MG63 (cell line): ENCODE measurements at places on chromosomes 1 and 21. TPM values are rescaled to one million over a fixed set of nuclear protein-coding genes. Genes with fewer than 3 reads are reported as not detected.

GRCh38 chr1:46278807-46279206 is 24.6 kb downstream of the LRRC41 start:
- peak; percentile 76 for DNase-seq

Gene TAL1
- total RNA-seq, result not detected in 2 replicates

GRCh38 chr1:69404486-69404885 is 163.2 kb upstream of the LRRC7 start:
- DNase-seq, result no peak

GRCh38 chr1:42316292-42316691 is 18.7 kb downstream of the FOXJ3 start:
- no peak for DNase-seq

DNA sequence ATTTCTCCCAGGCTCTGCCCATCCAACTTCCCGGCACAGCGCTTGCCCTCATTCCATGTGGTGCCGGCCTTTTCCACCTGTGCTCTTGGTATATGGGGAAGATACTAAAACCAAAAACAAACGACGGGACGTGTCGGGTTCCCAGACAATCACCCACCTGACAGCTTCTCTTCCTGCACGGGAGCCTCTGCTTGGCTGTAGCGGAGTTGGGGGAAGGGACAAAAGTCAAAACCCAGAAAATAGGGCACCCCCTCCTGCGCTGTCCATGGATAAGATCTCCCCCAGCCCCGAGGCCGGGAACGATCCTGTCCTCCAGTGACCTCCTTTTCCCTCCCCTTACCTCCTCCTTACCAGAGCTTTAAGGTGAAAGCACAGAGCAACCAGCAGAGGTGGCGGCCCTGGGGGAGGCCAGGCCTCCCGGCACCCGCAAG is 640 bp downstream of the JTB start:
- no peak for DNase-seq

DNA sequence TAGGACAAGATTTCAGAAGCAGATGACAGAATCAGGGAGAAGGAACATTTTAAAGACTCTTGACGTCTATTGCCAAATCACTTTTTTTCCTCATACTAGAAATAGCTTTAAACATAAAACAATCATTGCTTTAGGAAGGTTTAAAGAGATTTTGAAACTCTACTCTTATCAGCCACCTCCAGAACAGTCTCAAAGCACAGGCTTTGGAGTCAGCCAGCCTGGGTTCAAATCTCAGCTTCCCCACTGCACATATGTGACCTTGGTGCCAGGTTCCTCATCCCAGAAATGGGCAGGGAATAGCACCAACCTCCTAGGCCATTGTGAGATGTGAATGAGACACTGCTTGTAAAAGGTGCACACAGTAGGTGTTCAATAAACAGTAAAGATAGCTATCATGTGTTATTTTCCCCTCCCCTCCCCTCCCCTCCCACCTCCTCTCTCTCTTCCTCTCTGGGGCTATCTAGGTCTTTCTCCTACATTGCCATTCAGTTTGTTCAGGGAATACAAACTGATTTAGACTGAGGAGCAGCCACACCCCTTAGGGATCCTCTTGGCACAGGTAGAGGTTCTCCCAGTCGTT is 20.6 kb downstream of the SPOCD1 start:
- no peak for DNase-seq

GRCh38 chr1:112762541-112763500 is 47.7 kb upstream of the PPM1J start:
- DNase-seq, result peak; percentile 53

Gene KCND3
- total RNA-seq, result 0.07 and 0.10 TPM in 2 replicates

- DNase-seq, result no peak
These were observed 95.9 kb upstream of the ETS2 start for GRCh38 chr21:38709876-38710275.

GRCh38 chr1:70509996-70510876 is 99.2 kb downstream of the CTH start:
- DNase-seq, result no peak

GRCh38 chr1:113871597-113872113 is at the start of gene PTPN22:
PTPN22 (minus strand) TSS chr1:113871712.
- DNase-seq, result no peak

- no peak for DNase-seq
These were observed 3.4 kb upstream of the KCNN3 start for GRCh38 chr1:154873321-154873950.

Gene FMO2
- total RNA-seq, result not detected in 2 replicates

DNA sequence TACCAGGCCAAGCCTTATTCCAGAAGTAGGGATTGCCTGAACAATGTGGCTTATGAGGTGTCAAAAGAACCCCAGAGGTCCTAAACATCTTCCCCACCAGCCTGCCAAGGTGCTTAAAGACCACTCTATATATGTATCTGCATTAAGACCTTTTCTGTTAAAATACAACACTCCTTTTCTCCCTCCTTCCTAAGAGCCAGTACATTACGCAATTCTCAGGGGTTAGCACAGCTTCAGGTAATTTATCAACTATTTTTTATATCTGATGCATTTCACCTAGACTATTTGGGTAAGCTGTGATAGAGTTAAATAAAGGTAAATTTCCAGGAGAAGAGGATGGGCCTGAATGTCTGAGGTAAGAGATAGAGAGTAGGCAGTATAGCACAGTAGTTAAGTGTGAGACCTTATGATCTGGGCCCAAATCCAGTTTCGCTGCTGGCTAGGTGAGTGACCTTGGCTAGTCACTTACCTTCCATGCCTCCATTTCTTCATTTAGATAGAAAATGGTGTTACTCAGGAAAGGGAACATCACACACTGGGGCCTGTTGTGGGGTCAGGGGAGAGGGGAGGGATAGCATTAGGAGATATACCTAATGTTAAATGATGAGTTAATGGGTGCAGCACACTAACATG is 5.1 kb upstream of the CCN1 start:
- no peak for DNase-seq

DNA sequence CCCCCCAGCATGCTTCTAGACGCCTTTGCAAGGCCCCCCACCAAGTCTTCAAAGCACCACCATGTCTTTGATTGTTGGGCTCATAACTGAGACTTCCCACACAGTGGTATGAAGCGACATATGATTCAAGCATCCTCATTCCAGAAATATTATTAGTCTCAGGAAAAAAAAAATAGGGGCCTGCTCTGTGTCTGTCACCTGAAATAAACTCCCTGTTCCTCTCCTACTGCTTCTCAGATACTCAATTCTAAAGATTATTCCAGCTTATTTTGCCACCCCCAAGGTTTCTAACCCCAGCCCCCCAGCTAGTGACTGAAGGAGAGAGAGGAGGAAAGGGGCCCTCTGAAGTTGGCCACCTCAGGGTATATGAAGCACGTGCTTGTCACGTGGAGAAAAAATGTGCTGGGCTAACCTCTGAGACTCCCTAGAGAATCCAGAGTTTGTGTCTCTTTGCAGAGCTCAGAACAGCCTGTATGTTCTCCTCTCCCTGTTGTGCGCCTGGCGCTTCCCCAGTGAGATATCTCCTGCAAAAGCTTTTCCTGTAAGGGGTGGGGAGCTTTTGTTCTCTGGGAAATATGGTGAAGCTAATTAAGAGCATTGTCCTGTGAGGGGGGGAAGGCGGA is 35.9 kb upstream of the RASAL2 start:
- DNase-seq, result no peak

Gene GLIS1
- total RNA-seq, result 1.4 TPM in 1 of 2 replicates, not detected in the other

DNA sequence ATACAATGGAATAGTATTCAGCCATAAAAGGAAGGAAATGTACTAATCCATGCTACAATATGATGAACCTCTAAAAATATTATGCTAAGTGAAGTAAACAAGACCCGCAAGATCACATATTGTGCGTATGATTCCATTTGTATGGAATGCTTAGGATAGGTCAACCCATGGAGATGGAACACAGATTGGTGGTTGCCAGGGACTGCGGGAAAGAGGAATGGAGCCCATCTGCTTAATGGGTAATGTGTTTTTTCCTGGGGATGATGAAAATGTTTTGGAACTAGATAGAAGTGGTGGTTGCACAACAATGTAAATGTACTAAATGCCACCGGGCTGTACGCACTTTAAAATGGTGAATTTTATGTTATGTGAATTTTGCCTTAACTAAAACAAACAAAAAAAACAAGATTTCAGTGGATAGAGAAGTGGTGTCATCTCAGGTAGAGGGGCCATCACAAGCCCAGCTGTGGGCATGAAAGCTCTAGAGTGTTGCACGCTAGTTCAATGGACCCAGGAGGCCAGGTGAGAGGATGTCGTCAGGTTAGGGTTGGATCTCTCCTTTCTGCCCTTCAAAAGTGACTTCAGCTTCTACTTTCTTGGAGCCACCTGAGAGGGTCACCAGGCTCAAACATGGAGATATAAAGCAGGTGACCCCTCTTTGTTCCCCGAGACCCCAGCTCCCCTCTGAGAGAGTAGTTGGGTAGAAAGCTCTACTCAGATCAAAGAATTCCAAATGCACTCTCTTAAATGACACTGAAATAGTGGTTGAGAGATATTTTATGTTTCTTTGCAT is 2.5 kb downstream of the C1orf115 start:
- no peak for DNase-seq

GRCh38 chr21:30186242-30186641 is 19.6 kb upstream of the CLDN17 start:
- no peak for DNase-seq

DNA sequence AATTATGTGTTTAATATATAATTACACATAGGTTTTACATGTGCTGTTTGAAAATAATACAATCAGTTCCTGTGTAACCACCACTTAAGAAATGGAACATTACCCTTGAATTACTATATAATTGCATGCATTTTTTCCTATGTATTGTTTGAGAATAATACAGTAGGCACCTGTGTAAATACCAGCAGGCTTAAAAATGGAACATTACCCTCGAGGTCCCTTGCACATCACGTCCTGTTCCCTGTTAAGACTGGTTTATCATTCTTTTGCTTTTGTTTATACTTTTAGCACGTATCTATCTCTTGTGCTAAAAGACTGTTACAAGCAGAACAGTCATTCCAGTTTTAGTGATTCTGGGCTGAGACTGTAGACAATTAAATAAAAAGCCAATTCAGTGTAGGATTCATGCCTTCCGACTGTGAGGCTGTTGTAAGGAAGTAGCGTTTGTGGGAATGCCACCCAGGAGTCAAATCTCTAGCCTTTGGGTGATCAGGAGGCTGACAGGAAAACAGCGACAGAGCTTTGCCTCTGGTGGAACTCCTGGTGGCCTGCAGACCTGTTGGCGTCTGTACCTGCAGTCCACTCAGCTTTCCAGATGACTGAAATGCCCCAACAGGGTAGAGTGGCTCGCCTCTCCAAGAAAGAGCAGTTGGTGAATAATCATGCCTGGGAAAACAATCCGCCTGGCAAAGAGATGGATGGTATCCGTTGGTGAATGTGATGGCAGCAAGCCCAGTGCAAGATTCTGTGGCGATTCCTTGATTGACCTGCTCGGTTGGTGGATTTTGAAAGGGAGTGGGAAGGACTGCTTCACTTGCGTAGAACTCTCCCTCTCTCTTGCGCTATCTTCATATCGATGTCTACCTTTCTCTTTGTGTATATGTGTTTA is 58.0 kb downstream of the DISC1 start:
- peak; percentile 30 for DNase-seq

Gene PARS2
- 5.5 and 7.5 TPM in 2 replicates for total RNA-seq

- DNase-seq, result peak; percentile 34
These were observed 43.9 kb downstream of the ZNF684 start for GRCh38 chr1:40575336-40575735.

DNA sequence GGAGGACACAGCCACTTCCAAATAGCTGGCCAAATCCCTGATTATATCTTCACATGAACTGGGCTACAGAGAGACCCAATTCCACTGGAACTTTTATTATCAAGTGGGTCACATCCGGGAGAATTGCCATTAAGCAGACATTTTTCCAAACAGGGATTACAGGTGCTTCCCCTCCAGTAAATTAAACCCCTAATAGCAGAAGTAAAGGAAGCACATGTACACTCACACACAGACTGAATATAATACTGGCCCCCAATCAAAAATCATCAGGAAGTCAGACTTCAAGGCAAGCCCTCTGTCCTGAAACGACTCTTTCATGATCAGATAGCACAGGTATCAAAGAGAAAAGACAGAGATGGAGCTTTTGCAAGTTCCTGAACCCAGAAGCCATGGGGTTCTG is 118.6 kb upstream of the PPP2R5A start:
- no peak for DNase-seq

DNA sequence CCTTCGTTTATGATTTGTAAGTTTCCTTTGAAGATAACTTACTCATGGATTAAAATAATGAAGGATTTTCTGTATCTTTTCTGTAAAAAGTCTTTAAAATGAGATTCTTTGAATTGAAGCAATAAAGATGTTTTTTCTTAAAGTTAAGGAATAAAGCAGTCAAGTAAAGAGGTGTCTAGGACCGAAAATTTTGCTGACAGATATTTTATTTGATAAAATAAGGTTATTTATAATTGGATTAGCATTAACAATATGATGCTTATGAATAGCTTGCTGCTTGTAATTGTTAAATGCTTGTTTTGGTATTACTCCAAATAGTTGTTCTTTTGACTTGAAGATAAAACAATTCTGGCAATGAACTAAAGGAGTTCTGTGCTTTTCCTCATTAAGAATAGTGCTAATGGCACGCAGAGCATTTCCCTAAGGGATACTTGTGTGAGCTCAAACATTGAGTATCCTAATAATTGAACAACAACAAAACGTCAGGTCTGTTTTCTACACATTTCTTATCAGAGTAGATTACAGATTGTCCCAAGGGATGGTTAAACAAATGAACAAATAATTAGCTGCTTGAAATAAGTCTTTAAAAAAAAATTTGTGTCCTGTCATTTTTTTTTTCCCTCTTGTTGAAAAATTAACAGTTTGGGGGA is 16.6 kb downstream of the TSNAX start:
- no peak for DNase-seq

GRCh38 chr1:20443703-20444586 is 42.1 kb downstream of the CAMK2N1 start:
- no peak for DNase-seq

Gene FCRL2
- not detected in 2 replicates for total RNA-seq

GRCh38 chr1:154742606-154743005 is 127.5 kb downstream of the KCNN3 start:
- DNase-seq, result no peak

Gene TATDN3
- 15.6 and 19.5 TPM in 2 replicates for total RNA-seq

DNA sequence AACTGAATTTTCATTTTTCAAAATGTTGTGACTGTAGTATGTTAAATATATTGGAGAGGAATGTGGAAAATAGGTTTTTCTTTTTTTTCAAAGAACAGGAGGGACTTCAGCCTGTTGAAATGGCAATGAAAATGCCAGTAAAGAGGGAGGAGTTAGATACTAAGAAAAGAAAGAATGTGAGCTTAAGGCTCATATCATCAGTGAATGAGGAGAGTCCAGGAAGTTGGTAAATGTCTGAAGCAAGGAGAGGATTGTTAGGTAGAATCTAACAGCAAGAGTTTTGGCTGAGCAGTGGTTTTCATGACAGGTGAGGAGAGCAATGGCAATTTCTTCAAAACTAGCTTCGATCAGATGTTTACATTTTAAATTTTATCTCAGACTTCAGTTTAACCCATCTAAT is 43.0 kb downstream of the PLA2G4A start:
- DNase-seq, result no peak

GRCh38 chr1:31655756-31656155 is 11.1 kb upstream of the PEF1 start:
- DNase-seq, result no peak

Gene S100A3
- total RNA-seq, result 0.81 and 3.4 TPM in 2 replicates

Gene GSTM3
- total RNA-seq, result 47.2 and 80.3 TPM in 2 replicates

Gene CELA3A
- not detected in 2 replicates for total RNA-seq

Gene AMPD1
- not detected in 2 replicates for total RNA-seq

Gene C1orf116
- 0.26 TPM in 1 of 2 replicates, not detected in the other for total RNA-seq
